ENCODE measurements at places on chromosomes 1 and 21.

- no peak for DNase-seq
These were observed 17.1 kb downstream of the MORC3 start for GRCh38 chr21:36337099-36337509.

DNA sequence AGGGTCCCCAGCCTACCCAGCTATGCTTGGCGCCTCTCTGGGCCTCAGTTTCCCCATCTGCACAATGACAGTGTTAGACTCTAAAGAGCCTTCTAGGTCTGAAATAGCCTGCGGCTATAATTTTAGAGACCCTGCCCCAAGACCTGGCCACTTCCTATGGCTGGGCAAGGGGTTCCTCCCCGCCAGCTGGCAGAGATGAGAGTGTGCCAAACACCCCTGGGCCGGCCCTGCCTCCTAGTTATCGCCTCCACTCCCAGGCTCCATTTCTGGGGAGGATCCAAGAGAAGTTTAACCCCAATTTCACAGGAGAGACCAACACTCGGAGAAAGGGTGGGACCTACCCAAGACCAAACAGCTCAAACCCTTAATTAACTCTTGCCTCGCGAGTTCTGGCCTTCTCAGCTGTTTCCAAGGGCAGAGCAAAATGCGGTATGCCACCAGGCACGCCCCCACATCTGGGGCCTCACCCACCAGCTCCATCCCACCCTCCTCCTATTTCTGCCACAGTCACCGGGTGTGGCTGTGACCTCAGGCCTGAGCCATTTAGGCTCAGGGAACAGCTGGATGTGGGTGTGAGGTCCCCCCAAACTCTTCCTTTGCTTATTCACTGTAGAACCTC, 35.7 kb downstream of the TTC39A start:
- peak; percentile 38 for DNase-seq

GRCh38 chr1:85397490-85398032, 67.4 kb downstream of the DDAH1 start:
- no peak for DNase-seq

- DNase-seq: no peak
These were observed 55.2 kb downstream of the SDC3 start for GRCh38 chr1:30853350-30853749.

DNA sequence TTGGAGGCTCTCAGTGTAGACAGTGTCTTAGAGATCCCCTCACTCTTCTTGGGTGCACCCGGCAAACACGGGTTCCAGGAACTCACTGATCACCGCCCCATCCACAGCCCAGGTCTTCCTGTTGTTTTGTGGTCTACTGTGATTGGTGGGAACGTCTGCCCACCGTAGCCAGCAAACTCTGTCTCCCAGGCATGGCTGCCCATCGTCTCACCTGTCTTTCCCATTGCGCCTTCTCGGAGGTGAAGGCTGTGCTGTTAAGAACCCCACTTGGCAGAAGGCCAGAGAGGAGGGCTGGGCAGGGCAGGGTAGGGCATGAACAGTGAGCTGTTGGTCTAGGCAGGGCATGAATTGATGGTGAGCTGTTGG, 14.1 kb upstream of the KCNA2 start:
- no peak for DNase-seq

DNA sequence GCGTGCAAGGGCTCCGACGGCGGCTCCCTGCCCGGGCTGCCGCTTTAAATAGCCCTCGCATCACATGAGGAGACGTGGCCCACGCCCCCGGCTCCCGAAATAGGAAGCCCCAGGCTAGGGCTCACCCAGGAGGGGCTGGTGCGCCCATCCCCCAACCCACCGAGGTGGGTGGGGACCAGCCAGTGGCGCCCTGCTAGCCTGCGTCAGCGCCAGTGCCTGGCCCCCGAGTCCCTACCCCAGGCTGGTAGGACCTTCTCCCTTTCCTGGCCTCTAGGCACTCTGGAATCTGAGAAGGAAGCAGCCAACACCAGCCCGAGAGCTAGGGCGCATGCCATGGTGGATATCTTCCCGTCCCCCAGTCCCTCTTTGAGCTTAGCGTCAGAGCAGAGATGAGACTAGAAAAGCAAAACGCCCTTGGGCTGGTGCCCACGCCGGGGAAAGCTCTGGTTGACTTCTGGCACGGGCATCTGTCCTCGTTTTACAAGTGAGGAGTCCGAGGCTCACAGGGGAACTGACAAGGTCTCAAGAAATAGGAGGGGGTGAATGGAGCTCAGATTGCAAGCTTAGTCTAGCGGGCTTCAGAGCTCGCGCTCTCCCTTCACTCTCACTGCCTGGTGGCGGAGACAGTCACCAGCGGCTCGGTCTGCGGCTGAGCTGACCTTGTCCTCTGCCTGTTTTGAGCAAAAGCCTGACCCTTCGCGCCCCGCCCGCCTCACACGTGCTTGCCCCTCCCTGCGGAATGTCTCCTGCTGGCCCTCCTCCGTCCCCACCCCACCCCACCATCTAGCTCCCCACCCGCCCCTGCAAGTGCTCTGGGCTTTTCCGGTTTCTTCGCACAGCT, at the start of gene FABP3:
Gene FABP3, minus strand, starts transcription at position 21 of the 841 bp plus-strand sequence. CDS start 62 bp downstream, outside the sequence.
- peak; percentile 56 for DNase-seq
